ENCODE measurements at places on chromosomes 1 and 21.

DNA sequence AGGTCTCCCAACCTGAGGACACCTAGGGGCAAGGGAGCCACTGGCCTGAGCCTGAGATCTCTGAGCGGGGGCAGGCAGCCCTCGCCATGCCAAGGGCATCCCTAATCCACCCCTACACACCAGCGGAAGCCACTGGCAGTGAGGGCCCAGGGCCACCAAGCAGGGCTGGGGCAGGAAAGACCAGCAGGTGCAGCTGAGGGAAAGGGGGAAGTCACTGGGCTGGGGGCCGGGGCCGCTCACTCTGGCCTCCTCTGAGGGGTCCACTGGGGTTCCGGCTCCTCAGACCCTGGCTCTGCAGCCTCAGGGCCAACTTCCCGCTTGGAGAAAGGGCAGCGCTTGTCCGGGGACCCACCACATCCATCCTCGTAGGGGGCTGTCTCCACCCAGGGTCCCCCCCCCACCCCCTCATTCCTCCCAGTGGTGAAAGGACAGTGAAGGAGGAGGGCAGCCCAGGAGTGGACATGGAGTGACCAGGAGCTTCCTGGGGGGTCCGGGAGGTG lies 42.5 kb upstream of the ACTRT2 start:
- no peak for DNase-seq

DNA sequence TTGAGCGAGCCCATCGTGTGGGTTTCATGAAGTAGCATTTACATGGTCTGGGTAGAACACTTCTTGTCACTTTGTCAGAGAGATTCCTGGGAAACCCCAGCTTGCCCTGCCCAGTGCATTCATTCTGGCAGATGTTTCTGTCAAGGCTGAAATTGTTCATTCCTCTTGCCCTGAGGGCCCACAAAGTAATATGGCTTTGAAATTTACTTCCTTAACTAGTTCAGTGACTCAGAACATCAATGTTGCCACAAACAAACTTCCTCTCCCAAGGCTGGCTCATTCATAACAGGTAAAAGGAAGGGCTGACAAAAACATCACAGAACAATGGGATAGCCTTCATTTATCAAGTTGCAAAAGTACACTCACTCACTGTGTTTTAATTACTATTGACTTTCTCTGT lies 5.0 kb upstream of the KIAA0040 start:
- no peak for DNase-seq

- peak; percentile 49 for DNase-seq
Observed at GRCh38 chr1:42380586-42381279, at the start of gene RIMKLA. RIMKLA (plus strand) TSS chr1:42380792; CDS start chr1:42380935, 143 bp downstream.

DNA sequence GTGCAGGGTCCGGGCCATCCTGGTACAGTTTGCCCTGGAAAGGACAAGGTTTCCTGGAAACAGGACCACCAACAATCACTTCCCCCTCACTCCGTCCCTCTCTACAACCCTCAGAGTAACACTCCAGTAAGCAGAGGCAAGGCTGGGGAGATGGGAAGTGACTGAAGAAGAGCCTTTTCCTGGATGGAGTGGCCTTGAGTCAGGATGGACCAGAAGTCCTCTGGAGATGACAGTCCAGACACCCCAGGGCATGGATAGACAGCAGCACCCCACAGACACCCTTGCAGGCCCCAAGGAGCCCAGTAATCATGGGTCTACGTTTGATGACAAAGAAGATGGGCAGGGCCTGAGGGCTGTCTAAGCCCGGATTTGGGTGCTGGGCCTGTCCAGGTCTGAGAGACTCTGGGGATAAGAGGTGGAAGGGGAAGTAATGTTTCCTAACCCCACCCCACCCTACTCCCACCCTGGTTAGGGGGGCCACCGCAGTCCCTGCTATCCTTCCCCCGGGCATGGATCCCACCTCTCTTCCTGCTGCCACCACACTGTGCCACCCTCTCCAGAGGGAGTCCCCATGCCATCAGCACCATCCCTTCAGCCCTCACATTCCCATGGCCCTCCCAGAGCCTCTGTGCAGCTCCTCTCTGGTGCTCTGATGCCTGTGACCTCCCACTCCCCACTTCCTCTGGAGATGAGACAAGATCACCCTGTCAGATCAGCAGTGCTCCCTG lies 7.2 kb upstream of the S100A8 start:
- no peak for DNase-seq

DNA sequence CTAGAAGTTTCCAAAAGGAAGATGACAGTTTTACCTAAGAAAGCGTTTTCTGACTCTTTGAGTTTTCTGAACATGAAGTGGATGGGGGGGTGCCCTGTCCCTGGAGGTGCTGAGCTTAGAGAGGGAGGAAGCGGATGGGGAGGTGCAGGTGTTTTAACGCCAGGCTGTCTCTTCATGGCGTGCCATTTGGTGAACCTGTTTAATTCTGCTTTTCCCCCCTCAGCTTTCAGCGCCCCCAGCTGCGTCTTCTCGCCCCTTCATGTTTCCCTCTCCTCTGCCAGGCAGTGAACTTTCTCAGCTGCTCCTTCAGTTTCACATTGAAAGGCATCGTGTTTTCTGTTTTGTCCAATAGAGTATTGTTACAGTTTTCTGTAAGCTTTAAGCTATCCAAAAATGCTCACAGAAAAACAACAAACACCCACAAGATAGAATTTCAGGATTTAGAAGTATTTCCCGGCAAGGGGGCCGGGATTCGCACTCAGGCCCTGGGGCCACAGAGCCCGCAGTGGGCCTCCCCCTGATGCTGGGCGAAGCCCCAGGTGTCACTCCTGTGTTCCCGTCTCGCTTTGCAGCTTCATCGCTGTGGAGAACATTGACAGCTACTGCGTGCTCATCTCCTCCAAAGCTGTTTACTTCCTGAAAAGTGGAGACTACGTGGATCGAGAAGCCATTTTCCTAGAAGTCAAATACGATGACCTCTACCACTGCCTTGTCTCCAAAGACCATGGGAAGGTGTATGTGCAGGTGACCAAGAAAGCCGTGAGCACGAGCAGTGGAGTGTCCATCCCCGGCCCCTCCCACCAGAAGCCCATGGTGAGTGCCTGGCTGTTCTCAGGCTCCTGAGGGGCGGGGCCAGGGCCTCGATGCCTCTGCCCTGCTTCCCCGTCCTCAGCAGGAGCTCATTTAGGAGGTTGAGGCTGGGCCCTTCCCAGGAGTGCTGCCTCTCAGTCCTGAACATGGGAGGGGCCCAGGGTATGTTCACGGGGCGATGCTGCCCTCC lies 111.4 kb downstream of the DHRS3 start:
- no peak for DNase-seq

DNA sequence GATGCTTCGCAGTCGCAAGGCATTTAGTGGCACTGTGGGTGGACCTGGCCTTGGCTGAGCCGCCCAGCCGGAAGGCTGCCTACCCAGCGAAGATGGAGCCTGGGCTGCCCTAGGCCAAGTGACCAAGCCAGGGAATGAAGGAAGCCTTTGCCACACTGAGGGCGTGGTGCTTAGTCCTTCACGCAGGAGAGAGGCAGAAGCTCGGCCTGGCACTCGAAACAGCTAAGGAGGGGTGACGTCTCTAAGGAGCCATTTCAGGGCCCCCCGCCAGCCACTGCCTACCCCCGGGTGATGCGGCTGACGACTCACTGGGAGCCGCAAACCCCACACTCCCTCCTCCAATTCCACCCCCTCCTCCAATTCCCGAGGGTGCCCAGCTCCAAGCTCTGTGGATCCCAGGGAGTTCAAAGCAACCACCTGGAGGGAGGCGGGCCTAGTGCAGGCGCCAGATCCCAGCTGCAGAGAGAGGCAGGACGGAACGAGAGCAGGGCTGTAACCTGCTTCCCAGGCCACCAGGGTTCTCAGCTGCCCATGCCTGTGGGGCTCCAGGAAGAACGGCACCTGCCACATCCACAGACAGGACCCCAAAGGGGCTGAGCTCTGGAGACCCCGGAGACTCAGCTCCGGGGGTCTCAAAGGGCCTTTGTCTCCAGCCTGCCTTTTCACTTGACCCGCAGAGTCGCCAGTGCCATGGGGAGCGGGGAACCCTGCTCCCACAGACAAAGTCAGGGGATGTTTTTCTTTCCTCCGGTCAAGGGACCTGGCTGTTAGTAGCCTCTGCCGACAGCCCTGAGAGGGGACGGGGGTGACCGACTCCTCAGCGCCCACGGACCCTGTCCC lies 75.8 kb downstream of the ARHGEF16 start:
- DNase-seq: no peak

DNA sequence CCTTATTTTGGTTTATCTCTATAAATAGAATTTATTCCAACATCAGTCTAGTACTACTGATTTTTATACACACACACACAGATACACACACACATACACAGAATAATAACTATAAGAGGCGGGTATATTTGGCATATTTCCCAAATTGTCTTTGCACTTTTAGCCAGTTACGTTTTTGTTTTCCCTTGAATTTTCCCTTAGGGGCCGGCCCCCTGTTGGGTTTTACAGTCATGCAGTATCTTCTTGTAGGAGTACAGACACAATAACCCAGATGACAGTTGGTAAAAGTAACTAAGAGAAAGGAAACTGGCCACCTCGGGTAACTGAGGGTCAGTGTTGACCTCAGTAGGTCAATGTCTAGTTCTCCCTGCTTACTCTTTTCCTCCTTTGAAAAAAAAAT lies 50.9 kb downstream of the DISP1 start:
- no peak for DNase-seq

DNA sequence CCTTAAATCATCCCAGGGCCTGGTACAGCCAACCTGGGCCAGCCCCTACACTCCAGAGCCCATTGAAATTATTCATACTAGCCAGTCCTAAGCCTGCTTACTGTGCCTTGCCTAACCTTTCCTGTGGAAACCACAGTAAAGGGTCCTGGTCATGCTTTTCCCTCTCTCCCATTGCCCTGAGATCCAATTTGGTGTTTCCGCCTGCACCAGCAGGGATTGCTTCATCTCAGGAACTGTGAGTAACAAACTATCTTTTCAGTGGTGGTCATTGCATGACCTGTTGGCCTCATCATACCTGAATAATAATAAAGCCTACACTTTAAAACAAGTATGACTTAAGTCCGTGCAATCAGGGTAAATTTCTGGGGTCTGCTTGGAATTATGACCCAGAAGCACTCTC lies 18.7 kb upstream of the GALNT2 start:
- DNase-seq: no peak
